Heart right ventricle (tissue), 16 donors: ENCODE measurements at places on chromosomes 12 and 14. TPM values are rescaled to one million over a fixed set of nuclear protein-coding genes. Genes with fewer than 3 reads are reported as not detected.

The CYP27B1 gene
- polyA plus RNA-seq: 0.14 TPM

GRCh38 chr12:14950421-14950820 is 11.0 kb downstream of the ARHGDIB start:
- no peak overlapping the region for H3K4me3 ChIP-seq
- no peaks in the 10 kb centered on the region for H3K36me3 ChIP-seq
- no peaks in the 10 kb centered on the region for H3K27me3 ChIP-seq
- H3K4me1 ChIP-seq: peaks cover 8% of the 10 kb centered on the region
- H3K27ac ChIP-seq: peak overlapping the region; percentile 83

The CCDC38 gene
- polyA plus RNA-seq: 0.01 TPM

The TAS2R31 gene
- 0.29 TPM for polyA plus RNA-seq

DNA sequence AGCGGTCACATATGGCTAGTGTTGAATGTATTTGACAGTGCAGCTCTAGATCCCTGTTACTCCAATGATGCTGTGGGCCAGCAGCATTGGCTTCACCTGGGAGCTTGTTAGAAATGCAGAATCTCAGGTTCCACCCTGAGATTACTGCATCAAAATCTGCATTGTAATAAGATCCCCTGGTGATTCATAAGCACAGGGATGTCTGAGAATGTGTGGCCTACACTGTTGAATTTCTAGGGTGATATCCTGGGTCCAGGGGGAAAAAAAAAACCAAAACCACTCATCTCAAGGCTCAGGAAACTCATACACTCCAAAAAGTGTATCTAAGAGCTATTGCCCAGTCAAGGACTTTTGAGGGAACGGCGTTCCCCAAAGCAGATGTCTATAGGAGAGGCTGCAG is 196.8 kb downstream of the PPM1H start:
- no peaks in the 10 kb centered on the region for H3K27me3 ChIP-seq
- DNase-seq: no peak
- H3K4me3 ChIP-seq: no peak overlapping the region
- no peaks in the 10 kb centered on the region for H3K36me3 ChIP-seq
- H3K4me1 ChIP-seq: no peaks in the 10 kb centered on the region
- no peak overlapping the region for H3K27ac ChIP-seq

GRCh38 chr12:55716582-55716957 is 724 bp downstream of the BLOC1S1 start:
- no peaks in the 10 kb centered on the region for H3K27me3 ChIP-seq
- peaks cover 88% of the 10 kb centered on the region for H3K4me1 ChIP-seq
- no peak for DNase-seq
- H3K36me3 ChIP-seq: peaks cover 18% of the 10 kb centered on the region
- peak overlapping the region; percentile 96 for H3K27ac ChIP-seq

- H3K36me3 ChIP-seq: no peaks in the 10 kb centered on the region
- peaks cover 62% of the 10 kb centered on the region for H3K4me1 ChIP-seq
- peak overlapping the region; percentile 41 for H3K27ac ChIP-seq
Observed at GRCh38 chr12:67656251-67656650, 7.7 kb downstream of the DYRK2 start.

GRCh38 chr14:100748944-100749343 is 22.3 kb downstream of the DLK1 start:
- no peaks in the 10 kb centered on the region for H3K4me1 ChIP-seq
- H3K36me3 ChIP-seq: no peaks in the 10 kb centered on the region

The NUBPL gene
- polyA plus RNA-seq: 4.0 TPM

DNA sequence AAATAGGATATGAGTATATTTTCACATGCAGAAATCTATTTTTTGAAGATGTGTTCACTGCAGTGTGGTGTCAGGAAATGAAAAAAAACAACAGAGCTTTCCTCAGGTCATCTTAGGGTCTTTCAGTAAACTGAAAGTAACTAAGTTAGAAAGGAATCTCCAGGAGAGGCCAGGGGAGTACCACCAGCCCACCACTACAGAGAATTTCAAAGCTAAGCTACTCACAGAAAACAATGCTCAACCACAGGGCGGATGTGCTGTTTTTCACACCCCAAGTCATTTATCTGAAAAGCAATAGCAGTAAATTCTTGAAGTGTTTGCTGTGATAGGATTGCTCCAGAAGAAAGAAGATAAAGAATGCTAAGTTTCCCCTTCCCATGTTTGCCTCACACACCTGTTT is 79.0 kb downstream of the IFNG start:
- DNase-seq: no peak
- no peaks in the 10 kb centered on the region for H3K27me3 ChIP-seq
- H3K4me1 ChIP-seq: no peaks in the 10 kb centered on the region
- H3K27ac ChIP-seq: no peak overlapping the region

The CATSPERB gene
- 0.10 TPM for polyA plus RNA-seq

GRCh38 chr12:95102916-95103671 is 29.7 kb upstream of the NR2C1 start:
- no peak for DNase-seq
- no peaks in the 10 kb centered on the region for H3K4me1 ChIP-seq
- no peaks in the 10 kb centered on the region for H3K27me3 ChIP-seq
- no peak overlapping the region for H3K4me3 ChIP-seq
- H3K36me3 ChIP-seq: no peaks in the 10 kb centered on the region
- H3K27ac ChIP-seq: no peak overlapping the region

DNA sequence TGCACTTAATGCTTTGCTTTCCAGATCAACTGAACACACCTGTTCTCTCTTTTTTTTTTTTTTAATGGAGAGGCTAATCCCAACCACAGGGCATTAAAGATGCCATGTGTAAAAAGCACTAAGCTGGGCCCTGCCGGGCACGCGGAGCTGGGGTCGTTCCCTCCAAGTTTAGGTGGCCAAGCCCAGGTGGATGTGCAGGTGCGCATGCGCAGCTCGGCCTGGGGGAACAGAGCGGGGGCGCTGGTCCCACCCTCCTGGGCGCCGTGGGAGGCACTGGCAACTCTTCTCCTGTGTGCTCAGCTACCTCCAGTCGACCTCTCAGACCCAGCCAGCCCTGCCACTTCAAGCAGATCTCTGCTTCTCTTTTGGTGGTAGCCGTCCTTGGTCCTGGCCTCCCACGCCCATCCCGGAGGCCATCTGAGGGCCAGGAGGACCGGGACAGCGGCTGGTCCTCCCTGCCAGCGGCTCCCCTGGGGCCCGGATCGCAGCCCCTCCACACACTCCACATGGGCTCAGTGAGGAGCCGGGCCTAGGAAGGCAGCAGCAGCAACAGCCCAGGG is 679.3 kb downstream of the BCL11B start:
- H3K4me3 ChIP-seq: no peak overlapping the region
- no peaks in the 10 kb centered on the region for H3K36me3 ChIP-seq
- H3K27me3 ChIP-seq: no peaks in the 10 kb centered on the region
- no peaks in the 10 kb centered on the region for H3K4me1 ChIP-seq
- no peak overlapping the region for H3K27ac ChIP-seq

DNA sequence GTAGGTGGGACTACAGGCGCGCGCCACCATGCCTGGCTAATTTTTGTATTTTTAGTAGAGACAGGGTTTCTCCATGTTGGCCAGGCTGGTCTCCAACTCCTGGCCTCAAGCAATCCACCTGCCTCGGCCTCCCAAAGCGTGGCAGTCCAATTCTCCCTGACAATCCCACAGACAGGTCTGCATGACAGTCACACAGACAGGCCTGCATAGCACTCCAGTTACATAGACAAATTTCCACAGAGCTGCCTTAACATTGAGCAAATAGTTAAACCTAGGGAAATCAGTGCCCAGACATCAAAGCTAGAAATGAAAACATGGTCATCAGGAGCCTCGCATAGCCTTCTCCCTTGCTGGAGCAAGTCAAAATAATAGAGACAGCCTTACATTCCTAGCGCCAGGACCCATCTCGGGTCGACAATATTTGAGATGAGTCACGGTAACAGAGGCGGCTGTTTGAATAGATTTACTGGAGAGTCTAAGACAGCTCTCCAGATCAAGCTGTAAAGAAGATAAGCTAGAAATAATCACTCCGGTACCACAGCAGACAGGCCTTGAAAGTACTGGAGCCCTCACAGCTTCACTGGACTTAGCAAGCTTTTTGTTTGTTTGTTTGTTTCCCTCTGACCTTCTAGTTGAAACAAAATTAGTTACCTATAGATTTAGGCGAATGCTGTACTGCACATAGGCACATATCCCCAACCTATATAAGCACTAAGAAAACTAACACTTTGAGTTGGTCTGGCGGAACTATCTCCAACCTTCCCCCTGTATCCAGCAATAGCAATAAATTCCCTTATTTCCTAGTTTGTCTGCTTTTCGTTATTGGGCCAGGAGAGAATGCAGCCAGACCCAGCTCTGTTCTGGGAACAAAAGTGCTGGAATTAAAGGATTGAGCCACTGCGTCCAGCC is 23.8 kb upstream of the PYROXD1 start:
- DNase-seq: no peak
- H3K4me3 ChIP-seq: no peak overlapping the region
- H3K4me1 ChIP-seq: no peaks in the 10 kb centered on the region
- no peaks in the 10 kb centered on the region for H3K36me3 ChIP-seq
- H3K27ac ChIP-seq: no peak overlapping the region

DNA sequence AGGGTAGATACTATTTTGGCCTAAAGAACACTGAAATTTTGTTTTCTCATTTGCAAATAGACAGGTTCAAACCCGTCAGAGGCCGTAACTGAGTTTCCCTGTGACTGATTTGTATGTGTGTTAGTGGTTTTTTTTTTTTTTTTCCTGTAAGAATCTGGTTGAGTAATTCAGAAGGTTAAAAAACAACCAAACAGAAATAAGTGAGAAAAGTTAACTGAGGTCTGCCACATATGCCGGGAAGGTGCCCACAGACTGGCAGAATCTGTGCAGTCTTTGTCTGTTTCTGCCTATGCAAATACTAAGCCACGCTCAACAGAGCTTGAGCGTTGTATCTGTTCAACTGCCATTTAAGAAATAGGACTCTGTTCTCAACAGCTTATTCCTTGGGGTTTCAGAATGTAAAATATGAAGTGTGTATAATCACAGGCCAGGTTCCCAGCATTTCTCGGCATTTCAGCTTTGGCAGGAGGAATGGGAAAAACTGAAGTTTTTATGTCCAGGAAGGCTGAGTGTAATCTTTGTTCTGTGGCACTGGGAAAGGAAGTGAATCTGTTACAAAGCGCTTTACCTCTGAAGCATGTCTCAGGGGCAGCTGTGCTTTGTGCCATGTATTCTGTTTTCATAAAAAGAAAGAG is 181.9 kb downstream of the PRKCH start:
- H3K36me3 ChIP-seq: no peaks in the 10 kb centered on the region
- no peak overlapping the region for H3K27ac ChIP-seq
- H3K27me3 ChIP-seq: no peaks in the 10 kb centered on the region
- DNase-seq: no peak
- H3K4me1 ChIP-seq: peaks cover 6% of the 10 kb centered on the region
- no peak overlapping the region for H3K4me3 ChIP-seq

- no peaks in the 10 kb centered on the region for H3K36me3 ChIP-seq
- peak overlapping the region; percentile 45 for H3K27ac ChIP-seq
- DNase-seq: no peak
Observed at GRCh38 chr12:45975506-45975905, 14.9 kb downstream of the SCAF11 start.

- H3K4me1 ChIP-seq: no peaks in the 10 kb centered on the region
- no peaks in the 10 kb centered on the region for H3K27me3 ChIP-seq
- H3K27ac ChIP-seq: no peak overlapping the region
- H3K4me3 ChIP-seq: no peak overlapping the region
- no peaks in the 10 kb centered on the region for H3K36me3 ChIP-seq
Observed at GRCh38 chr12:4775936-4776335, 55.7 kb downstream of the GALNT8 start.

DNA sequence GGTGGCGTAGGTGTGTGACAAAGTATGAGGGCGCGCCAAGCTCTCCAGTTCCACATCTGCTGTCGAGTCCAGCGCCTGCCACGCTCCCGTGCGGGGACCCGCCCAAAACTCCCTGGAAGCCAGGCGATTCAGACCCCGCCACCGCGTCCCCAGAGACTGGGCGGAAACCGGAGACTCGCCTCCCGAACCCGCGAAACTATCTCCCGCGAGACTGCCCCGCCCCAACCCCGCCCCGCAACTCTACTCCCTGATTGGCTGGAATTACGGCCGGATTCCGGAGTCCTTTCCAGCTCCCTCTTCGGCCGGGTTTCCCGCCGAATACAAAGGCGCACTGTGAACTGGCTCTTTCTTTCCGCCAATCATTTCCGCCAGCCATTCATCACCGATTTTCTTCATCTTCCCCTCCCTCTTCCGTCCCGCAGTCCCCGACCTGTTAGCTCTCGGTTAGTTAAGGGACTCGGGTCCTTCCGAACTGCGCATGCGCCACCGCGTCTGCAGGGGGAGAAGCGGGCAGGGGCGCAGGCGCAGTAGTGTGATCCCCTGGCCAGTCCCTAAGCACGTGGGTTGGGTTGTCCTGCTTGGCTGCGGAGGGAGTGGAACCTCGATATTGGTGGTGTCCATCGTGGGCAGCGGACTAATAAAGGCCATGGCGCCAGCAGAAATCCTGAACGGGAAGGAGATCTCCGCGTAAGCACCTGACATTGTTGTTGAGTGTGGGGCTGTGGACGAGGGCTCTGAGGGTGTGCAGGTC is at the start of gene MTHFD1:
Gene MTHFD1 (plus strand): TSS at position 572 of the 751 bp plus-strand sequence. CDS start 75 bp downstream, at position 647.
- H3K4me3 ChIP-seq: peak within 1 kb of the TSS; percentile 72
- DNase-seq: peak; percentile 99
- H3K27ac ChIP-seq: peak within 1 kb of the TSS; percentile 83
- H3K4me1 ChIP-seq: peaks cover 13% of the 10 kb centered on the region

GRCh38 chr14:93330609-93331000 is 2.2 kb downstream of the BTBD7 start:
- H3K27ac ChIP-seq: no peak overlapping the region
- peaks cover 13% of the 10 kb centered on the region for H3K4me1 ChIP-seq
- no peaks in the 10 kb centered on the region for H3K36me3 ChIP-seq

- H3K27ac ChIP-seq: no peak overlapping the region
- H3K27me3 ChIP-seq: no peaks in the 10 kb centered on the region
- H3K36me3 ChIP-seq: peaks cover 90% of the 10 kb centered on the region
- DNase-seq: no peak
Observed at GRCh38 chr14:74804219-74804825, 41.2 kb downstream of the YLPM1 start.

GRCh38 chr14:22886500-22887259 is 3.7 kb downstream of the REM2 start:
- peaks cover 31% of the 10 kb centered on the region for H3K4me1 ChIP-seq
- H3K36me3 ChIP-seq: no peaks in the 10 kb centered on the region
- DNase-seq: peak; percentile 70
- H3K27ac ChIP-seq: peak overlapping the region; percentile 19
- H3K4me3 ChIP-seq: peak overlapping the region; percentile 60

The TMCC3 gene
- 0.88 TPM for polyA plus RNA-seq

The PRB2 gene
- not detected for polyA plus RNA-seq

GRCh38 chr12:51864833-51865670 is 16.5 kb upstream of the FIGNL2 start:
- no peaks in the 10 kb centered on the region for H3K36me3 ChIP-seq
- no peaks in the 10 kb centered on the region for H3K27me3 ChIP-seq
- DNase-seq: no peak
- peaks cover 19% of the 10 kb centered on the region for H3K4me1 ChIP-seq
